Stimulated activated naive B cell treated with anti-CD40 and anti-IgM and Interleukin-4, amounts not matched to agents 10 μg/mL and 1 μg/mL and 100 μg/mL, for 72 hours (primary cell): ENCODE measurements at places on chromosomes 11 and 22.

DNA sequence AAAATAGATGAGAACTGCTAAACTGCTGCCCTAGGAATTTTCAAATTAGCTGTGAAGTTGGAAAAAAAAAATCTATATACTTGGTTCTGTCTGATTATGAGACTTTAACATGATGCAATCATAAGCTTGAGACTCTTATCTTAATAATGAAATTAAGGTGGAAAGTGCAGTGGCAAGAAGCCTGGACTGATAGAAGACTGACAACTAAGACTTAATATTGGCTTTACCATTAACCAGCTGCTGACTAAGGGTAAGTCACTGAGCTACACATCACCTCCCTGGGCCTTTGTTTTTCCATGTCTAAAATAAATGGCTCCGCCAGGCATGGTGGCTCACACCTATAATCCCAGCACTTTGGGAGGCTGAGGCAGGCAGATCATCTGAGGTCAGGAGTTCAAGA, 56.9 kb downstream of the SLC35F2 start:
- no peak for DNase-seq

DNA sequence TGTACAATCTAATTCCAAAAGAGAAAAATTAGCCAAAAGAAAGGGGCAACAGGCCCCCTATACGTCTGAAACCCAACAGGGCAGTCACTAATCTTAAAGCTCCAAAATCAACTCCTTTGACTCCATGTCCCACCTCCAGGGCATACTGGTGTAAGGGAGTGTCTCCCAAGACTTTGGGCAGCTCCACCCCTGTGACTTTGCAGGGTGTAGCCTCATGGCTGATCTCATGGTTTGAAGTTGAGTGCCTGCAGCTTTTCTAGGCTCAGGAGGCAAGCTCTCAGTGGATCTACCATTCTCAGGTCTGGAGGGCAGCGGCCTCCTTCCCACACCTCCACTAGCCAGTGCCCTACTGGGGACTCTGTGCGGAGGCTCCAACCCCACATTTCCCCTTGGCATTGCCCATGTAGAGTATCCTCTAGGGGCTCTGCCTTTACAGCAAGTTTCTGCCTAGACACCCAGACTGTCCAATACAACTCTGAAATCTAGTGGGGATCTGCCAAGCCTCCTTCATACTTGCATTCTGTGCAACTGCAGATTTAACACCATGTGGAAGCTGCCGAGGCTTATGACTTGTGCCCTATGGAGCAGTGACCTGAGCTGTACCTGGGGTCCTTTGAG, 94.5 kb downstream of the TRIM29 start:
- no peak for DNase-seq

- DNase-seq, result no peak
Observed at GRCh38 chr11:77450227-77450626, 23.7 kb downstream of the PAK1 start.

- no peak for DNase-seq
Observed at GRCh38 chr11:112321501-112322172, 61.0 kb upstream of the PLET1 start.

- DNase-seq, result no peak
Observed at GRCh38 chr11:11706028-11706427, 84.2 kb upstream of the GALNT18 start.

DNA sequence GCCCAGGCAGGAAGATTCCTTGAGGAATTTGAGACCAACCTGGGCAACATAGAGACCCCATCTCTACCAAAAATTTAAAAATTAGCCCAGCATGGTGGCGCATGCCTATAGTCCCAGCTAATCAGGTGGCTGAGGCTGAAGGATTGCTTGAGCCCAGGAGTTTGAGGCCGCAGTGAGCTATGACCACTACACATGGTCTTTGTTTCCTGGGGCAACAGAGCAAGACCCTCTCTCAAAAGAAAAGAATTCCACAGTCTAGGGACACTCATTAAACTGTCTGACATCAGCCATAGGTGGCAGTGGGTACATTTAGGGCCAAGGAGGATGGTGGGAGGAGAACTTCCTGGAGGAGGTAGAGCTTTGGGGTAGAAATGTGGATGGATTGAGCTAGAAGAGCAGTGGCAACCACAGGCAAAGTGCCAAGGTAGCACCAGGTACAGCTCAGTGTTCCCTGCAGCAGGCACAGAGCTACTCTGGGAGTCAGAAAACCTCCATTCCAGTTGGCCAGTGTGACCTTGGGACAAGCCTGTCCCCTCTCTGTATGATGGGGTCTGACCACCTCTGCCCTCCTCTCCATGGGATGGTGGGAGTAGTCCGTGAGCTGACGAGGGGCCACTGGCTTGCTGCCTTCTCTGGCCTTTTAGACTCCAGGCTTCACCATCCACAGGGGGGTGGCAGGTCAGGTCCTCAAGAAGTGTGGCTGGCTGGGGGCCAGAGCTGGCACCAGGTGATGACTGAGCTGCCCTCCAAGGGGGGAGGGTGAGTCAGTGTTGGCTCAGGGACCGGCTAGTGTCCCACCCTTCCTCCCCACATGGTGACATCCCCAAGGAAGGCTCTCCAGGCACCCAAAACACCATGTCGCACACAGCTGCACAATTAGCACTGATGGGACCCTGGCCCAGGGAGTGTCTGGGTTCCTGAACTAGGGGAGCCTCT, 3.7 kb upstream of the CLCF1 start:
- no peak for DNase-seq

- no peak for DNase-seq
Observed at GRCh38 chr11:126357969-126358762, 2.7 kb downstream of the ST3GAL4 start.

DNA sequence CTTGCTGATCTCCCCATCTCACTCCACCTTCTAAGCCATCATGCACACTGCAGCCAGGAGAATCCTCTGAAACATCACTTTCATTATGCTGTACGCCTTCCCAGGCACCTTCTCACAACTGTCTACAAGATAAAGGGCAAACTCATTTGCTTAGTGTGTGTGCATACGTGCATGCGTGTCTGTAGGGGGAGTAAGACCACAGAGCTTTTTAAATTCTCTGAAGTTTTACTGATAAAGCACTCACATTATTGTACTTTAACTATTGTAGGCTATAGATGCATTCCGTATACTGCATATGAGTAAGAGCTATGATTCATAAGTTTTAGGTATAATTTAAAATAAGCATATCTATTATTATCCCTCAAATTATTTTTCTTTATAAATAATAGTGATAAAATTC, 15.3 kb upstream of the ANKK1 start:
- DNase-seq, result no peak

DNA sequence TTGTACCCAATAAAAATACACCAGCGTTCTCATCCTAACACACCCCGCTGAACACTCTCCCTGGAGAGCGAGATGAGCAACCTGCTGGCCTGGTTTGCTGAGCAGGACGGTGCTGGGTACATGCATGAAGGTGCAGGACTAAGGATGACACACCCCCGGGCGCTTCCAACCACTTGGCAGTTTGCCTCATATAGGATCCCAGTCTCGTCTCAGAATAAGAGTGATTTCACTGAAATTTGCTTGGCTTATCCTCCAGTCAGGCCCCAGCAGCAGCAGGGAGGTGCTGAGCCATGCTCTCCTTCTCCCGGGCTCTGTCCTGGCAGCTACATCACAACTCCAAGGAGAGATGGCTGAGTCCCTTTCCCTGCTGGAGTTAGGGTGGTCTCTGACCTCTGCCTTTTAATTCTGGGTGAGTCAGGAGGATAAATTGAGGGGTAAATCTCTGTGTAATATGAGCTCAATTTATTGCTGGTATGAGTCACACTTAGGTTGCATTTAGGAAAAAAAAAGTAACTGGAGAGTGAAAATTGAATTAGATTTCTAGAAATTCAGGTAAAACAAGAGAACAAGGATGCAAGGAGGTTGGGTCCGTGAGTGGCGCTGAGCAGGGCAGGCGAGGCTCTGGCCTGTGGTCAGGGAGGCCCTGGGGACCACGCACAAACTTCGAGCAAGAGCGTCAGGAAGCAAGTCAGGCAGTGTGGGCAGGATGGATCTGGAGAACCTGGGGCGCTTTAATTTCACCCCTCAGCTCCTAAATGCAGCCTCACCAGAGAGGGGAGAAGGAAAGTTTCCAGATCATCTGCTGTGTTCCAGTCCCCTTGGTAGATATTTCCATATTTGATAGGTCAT, 974.0 kb downstream of the TBC1D22A start:
- no peak for DNase-seq

GRCh38 chr22:29224859-29225410, 19.2 kb downstream of the EMID1 start:
- no peak for DNase-seq

GRCh38 chr11:126331286-126331685, 24.2 kb upstream of the ST3GAL4 start:
- DNase-seq, result no peak

- DNase-seq, result no peak
Observed at GRCh38 chr11:92978271-92979111, 9.0 kb downstream of the MTNR1B start.

DNA sequence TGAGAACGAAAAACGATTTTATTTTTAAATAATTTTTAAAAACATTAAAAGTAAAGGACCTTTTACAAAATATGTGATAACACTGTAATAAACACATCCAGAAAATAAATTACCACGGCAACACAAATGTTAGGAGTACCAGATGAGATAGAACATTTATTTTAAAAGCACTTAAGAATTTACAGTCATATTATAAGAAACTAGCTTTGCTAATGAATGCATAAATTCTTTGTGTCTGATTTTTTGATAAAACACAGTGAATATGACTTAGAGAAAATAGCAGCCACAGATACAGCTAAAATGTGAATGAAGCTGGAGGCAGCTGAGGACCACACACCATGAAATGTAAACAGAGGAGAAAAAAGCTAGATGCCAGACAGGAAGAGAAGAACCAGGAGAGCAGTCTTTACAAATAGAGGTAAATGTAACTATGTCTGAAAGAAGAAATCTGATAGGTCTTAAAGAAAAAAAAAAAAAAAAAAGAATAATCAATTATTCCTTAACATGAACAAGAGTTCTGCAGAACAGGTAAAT, 14.6 kb downstream of the CCDC34 start:
- no peak for DNase-seq

DNA sequence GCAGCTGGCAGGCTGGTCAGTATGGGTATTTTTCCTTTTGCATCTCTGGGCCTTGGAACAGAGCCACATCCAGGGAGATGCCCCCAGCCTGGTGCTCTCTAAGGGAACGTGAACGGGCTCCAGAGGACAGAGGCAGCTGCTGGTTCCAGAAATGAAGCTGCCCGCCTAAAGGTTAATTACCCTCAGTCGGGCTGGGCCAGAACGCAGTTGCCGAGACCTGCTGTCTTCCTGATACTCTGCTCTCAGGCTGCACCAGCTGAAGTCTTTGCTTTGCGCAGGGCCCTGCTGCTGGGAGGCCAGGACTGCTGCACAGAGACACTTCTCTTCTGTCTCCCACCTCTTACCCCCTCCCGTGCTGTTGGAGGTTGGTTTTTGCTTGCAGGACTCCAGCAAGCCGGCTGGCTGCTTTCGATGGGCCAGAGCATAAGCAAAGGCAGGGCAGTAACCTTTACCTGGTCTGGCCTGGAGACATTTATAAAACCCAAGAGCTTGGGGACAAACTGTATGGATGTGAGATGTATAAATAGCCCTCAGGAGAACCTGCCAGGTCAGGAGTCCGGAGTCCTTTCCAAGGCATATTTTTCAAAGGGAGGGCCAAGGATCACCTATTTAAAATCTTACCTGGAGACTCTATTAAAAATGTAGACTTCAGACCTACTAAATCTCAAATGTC, 197.1 kb downstream of the GRIK4 start:
- DNase-seq, result no peak

DNA sequence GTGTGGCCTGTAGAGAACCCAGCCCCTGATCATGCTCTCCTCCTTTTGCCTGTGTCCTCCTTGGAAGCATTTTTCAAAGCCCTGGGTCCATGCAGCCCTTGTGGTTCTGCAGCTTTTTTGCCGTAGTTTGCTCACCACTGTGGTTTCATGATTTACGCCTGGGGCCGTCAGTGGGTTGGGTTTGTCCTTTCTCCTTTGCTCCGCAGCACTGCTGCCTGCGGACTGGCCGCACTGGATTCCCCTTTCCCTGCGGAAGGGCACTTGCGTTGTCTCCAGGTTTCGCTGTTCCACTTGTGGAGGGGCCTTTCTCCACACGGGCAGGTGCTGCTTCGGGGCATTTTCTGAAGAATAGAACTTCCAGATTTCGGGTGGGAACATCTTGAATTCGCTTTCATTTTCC, 1260.9 kb downstream of the BRD1 start:
- no peak for DNase-seq

DNA sequence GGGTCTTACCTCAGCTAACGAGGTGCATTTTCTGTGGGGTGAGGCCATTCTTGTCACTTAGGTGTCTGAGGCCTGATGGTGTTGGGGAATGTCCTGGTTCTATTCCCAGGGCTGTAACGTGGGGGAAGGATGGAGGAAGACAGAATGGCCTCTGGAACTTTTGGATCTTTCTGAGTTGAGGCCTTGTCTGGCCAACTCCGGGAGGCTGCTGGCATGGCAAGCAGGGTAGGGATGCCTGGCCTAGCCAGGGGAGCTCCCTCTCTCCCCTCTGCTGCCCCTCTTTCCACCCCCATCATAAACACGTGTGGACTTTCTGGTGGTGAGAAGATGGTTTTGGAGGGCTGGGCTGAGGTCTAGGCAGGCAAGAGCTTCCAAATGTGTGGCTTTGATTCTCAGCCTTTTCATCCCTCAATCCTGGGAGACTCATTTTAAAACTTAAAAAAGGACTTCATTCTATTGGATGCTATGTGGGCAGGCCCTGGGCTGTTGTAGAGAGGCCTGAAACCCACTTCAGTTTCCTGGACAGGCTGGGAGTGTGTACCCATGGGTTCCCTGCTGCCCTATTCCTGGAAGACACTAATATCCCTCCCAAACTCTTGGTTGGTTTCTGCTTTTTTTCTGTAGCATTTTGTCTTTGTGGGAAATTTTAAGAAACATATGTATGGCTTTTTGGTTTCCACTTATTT, 30.9 kb downstream of the ZBTB16 start:
- no peak for DNase-seq

GRCh38 chr11:39732001-39732400, 1727.5 kb downstream of the LRRC4C start:
- DNase-seq, result no peak

- no peak for DNase-seq
Observed at GRCh38 chr11:125412509-125412908, 83.6 kb downstream of the FEZ1 start.

- no peak for DNase-seq
Observed at GRCh38 chr11:120594746-120595145, 83.2 kb downstream of the GRIK4 start.

DNA sequence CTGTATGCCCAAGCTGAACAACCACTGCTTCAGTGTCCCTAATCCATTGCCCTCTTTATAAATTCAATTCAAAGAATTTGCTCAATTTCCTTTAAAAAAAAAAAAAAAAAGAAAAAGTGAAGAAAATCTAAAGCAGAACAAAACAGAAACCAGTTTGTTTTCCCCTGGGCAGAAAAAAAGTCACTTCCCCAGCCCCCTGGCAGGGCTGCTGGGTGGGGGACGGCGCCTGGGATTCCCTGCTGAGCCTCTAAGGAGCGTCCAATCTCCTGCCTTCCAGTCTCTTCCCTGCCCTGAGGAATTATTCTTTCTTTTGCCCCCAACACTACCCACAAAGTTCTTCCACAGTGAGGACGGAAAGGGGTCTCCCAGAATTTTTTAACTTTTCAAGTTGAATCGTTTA, 23.9 kb downstream of the DKK3 start:
- no peak for DNase-seq

- DNase-seq, result no peak
Observed at GRCh38 chr22:23970201-23970641, 3.5 kb downstream of the DDTL start.
